ENCODE measurements at places on chromosomes 1 and 21. TPM values are rescaled to one million over a fixed set of nuclear protein-coding genes. Genes with fewer than 3 reads are reported as not detected.

The PUSL1 gene
- 43.6 TPM for polyA plus RNA-seq

The POU3F1 gene
- not detected for polyA plus RNA-seq

The MATN1 gene
- 0.27 TPM for polyA plus RNA-seq

The GPR25 gene
- not detected for polyA plus RNA-seq

The FAM167B gene
- polyA plus RNA-seq, result 0.59 TPM

The KPRP gene
- polyA plus RNA-seq, result not detected

The C1orf122 gene
- polyA plus RNA-seq, result 13.6 TPM

Data from IMR-90 (cell line).